Activated CD4-positive, alpha-beta T cell treated with anti-CD3 and anti-CD28 coated beads, Interleukin-2, amount 50 U/mL, for 1 hour (primary cell): ENCODE measurements at places on chromosomes 3 and 15.

- DNase-seq = no peak
These were observed 296.1 kb downstream of the AGBL1 start for GRCh38 chr15:86375733-86376280.

DNA sequence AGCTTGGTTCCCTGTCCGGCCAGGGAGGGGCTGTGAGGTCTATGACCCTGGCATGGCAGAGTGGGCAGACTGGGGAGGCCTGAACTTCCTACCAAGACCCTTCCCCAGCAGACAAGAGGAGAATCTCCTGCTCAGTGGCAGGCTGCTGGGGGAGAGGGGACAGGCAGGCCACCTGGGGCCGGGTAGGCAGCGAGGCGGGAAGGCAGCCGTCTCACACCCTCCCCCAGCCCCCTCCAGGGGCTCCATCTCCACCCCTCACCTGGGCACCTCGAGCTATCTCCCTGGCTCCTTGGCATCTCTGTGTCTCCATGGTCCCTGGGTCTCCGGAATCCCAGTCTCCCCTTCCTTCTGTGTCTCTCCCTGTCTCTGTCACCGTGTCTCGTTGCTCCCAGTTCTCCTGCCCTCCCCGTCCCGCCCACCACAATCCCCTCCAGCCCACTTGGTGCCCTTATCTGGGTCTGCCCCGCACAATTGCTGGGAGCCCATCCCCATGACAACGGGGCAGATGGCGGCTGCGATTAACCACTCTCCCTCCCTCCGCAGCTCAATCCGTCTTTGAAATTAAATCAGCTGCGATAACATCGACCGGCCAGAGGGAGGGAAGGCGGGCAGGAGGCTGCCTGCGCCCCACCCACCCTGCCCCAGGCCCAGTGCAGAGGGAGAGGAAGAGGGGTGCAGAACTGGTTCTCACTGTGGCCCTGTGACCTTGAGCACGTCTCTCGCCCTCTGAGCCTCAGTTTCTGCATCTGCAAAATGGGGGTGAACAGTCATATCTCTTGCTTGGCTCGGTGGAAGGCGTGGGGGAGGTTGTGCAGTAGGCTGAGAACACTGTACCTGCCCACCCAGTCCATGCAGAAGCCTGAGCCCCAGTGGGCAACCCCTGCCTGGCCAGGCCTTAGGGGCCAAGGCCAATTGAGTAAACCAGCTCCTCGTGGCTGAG lies 9.6 kb downstream of the DNAJB8 start:
- no peak for DNase-seq

DNA sequence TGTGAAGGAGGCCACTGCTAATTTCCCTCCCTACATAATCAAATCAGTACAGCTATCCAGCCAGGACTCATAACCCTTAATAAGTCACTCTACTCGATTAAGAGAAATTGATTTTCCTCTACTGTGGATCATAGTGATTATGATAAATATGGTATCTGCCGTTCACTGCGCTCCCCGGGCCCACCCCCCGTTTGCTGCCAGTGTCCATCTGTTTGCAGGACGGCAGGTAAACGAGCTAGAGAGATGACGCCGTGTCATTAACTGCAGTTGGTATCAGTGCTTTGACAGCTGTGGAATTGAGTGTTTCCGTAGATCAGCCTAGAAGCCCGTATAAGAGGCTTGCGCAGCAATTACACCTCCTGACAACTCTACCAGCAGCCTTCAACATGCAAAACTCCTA lies 94.9 kb downstream of the ROBO2 start:
- DNase-seq = no peak

DNA sequence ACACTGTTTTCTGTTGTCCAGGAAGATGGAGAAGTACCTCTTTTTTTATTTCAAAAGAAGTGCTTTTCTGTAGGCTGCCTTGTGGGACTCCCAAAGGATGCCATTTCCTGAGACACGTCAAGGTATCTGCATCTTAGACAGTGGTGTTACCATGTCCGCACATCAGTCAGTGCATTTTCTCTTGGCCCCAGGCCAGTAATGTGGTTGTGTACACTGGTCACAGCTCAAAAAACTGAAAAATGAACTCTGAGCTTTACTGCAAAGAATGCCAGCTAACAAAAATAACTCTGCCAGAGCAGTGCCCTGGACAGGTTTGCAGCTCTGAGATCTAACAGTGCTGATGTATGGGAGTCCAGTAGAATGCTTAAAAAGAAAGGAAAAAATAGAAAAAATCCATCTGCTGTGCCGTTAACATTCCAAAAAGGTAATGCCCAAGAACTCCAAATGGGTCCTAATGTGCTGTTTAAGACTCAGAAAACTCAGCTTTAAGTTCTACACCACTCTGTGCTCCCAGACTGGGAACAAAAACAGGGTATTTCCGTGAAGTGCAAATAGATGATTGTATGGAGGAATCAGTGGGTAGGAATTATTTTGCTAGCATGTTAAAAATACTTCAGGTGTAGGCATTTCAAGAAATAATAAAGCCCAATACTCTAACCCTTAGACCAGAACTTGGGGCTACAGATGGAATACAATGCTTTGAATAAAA lies 315.9 kb downstream of the FEZF2 start:
- DNase-seq = no peak

DNA sequence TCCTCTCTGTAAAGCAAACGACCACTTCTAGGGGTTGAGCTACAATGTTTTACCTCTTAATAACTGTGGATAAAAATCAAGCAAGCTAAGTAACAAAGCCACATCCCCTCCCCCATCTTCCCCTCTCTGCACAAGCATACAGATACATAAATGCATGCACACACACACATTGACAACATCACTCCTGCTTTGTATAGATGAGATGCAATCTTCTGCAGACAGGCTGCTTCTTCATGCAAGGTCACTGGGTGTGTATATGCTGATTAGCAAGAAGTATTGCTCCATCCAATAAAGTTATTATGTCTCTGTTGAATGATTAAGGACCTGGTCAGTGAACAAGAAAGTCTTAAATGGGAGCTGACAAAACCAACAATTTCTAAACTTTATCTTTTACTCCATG lies 8.8 kb upstream of the ATP11B start:
- no peak for DNase-seq

- DNase-seq = no peak
These were observed 45.6 kb downstream of the CPN2 start for GRCh38 chr3:194305356-194306108.

DNA sequence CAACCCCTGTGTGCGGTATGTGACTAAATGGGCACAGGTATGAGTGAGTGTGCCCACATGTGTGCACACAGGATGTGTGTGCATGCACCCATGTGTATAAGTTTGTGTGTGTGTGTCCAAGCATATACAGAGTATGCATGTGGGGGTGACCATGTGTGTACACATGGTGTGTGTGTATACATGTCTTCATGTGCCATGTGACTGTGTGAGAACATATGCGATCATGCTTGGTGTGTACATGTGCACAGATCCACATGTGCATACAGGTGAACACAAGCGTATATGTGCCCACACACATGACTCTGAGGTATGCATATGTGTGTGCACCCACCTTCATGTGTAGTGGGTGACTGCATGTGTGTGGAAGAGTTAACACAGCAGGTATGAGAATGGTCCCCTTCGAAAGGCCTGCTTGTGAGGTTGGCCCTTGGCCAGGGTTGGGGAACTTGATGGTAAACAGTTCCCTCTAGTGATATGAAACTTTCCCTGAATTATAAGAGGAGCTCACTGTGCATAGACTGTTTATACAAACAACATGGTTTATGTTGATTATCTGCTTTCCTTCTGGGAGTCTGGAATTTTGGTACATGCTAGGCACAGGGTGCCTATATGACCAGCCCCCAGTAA lies 10.3 kb downstream of the PFKFB4 start:
- DNase-seq = no peak
